ENCODE measurements at places on chromosomes 5 and 9.

- DNase-seq = no peak
Measured at GRCh38 chr5:41951224-41951623, 26.1 kb downstream of the FBXO4 start.

DNA sequence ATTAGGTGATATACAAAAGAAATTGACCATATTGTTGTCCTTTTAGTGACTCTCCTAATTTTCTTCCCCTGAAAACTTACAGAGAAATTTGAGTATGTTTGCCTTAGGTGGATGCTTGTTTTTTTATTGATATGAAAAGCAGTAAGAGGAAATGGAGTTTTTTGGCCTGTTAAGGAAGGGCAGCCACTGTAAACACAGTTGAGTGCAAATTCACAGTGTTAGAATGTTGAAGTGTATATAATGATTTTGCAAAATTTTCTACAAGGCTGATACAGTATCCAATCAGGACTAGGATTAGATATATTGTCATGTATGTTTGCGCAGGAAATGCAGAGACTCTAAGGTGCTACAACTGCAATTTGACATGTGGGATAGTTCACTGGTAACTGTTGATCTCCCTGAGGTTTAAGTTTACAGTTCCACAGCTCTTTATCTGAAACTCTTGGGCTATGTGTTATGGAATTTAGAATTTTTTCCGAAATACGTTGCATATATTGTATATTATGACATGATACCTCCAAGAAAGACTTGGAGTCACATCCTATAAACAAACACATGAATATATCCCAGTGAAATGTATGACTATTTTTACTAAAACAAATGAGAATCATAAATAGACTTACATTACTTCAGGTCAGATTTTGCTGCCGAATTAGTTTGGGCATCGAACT is 62.5 kb downstream of the FXN start:
- DNase-seq = no peak

DNA sequence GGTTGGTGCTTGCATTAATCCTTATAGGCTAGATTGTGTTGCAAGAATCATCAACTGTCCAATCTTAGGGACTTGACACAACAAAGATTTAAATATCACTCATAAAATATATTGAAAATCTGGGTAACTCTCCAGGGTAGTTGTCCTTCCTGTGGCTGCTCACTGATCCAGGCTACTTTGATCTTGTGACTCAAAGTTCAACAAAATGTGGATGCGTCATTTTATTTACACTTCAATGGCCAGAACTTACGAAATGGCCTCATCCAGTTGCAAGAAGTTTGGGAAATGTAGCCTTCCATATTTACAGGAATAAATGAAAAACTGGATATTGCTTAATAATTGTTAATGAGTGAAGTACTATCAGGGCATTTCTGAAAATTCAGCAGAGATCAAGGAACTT is 235.5 kb upstream of the ACTBL2 start:
- DNase-seq = no peak

DNA sequence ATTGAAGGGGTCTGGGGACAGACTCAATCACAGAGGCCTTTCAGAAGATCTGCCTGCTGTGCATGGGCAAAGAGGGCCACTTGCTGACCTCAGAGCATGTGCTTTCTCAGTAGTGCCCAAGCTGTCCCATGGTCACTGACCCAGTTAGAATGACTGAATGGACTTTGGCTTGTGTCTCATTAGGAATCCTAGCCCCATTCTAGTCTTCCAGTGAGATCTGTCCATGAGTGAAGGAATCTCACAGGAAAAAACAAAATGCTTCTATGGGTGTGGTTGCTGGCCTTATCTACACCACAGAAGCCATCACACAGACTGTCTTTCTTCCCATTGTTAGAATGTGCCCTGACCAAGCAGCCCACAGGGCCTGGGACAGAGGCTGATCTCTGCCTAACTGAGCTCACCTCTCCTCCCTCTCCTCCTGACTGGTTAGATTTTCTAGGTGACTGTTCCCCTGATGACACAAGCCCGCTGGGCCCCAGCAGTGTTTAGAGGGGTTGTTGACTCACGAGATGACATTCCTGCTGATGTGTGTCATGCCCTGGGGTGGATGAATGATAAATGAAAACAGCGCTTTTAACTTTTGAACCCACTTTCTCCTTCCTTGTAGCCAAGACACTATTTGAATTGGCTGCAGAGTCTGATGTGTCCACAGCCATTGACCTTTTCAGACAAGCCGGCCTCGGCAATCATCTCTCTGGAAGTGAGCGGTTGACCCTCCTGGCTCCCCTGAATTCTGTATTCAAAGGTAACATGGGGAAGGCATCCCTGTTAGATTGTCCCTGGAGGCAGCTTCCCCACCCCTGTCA is 24.8 kb downstream of the TGFBI start:
- peak; percentile 98 for DNase-seq

GRCh38 chr9:38681747-38682227 is 38.1 kb downstream of the FAM240B start:
- peak; percentile 73 for DNase-seq

- DNase-seq = no peak
Measured at GRCh38 chr9:120562861-120563443, 17.0 kb downstream of the CDK5RAP2 start.

GRCh38 chr9:126150411-126151030 is 176.1 kb upstream of the MVB12B start:
- no peak for DNase-seq
